T-helper 2 cell treated with Interferon-gamma antibody and Interleukin-4, amounts not matched to agents 5 μg/mL and 100 μg/mL, for 36 hours (primary cell): ENCODE measurements at places on chromosomes 5 and 9.

GRCh38 chr9:1939926-1940368 lies 75.2 kb upstream of the SMARCA2 start:
- peaks cover 10% of the 10 kb centered on the region for H3K27me3 ChIP-seq
- DNase-seq = peak; percentile 25
- no peaks in the 10 kb centered on the region for H3K4me1 ChIP-seq
- H3K36me3 ChIP-seq = no peaks in the 10 kb centered on the region
- H3K4me3 ChIP-seq = no peak overlapping the region

GRCh38 chr5:24918676-24919075 lies 273.9 kb upstream of the CDH10 start:
- H3K4me1 ChIP-seq = no peaks in the 10 kb centered on the region
- H3K4me3 ChIP-seq = no peak overlapping the region
- H3K36me3 ChIP-seq = no peaks in the 10 kb centered on the region
- no peaks in the 10 kb centered on the region for H3K27me3 ChIP-seq
- H3K27ac ChIP-seq = no peak overlapping the region
- DNase-seq = no peak

- H3K36me3 ChIP-seq = no peaks in the 10 kb centered on the region
- peak overlapping the region; percentile 62 for H3K4me3 ChIP-seq
- H3K27me3 ChIP-seq = peaks cover 78% of the 10 kb centered on the region
- peaks cover 40% of the 10 kb centered on the region for H3K4me1 ChIP-seq
- DNase-seq = no peak
Measured at GRCh38 chr5:132012371-132013005, 1.0 kb upstream of the ACSL6 start.

- H3K27me3 ChIP-seq = no peaks in the 10 kb centered on the region
- H3K4me3 ChIP-seq = no peak overlapping the region
- no peak for DNase-seq
Measured at GRCh38 chr5:10493884-10494283, 52.2 kb downstream of the ROPN1L start.

GRCh38 chr9:34375901-34376595 lies 650 bp downstream of the MYORG start:
- peak overlapping the region; percentile 72 for H3K27ac ChIP-seq
- H3K36me3 ChIP-seq = peaks cover 2% of the 10 kb centered on the region
- H3K27me3 ChIP-seq = no peaks in the 10 kb centered on the region

- DNase-seq = peak; percentile 49
- peaks cover 3% of the 10 kb centered on the region for H3K4me1 ChIP-seq
- H3K27ac ChIP-seq = no peak overlapping the region
- no peak overlapping the region for H3K4me3 ChIP-seq
- H3K27me3 ChIP-seq = peaks cover 11% of the 10 kb centered on the region
Measured at GRCh38 chr9:99778308-99778707, 43.4 kb upstream of the NR4A3 start.
